RPMI7951 (cell line): ENCODE measurements at places on chromosomes 3 and 15. TPM values are rescaled to one million over a fixed set of nuclear protein-coding genes. Genes with fewer than 3 reads are reported as not detected.

The MAPK6 gene
- 73.9 and 85.9 TPM in 2 replicates for total RNA-seq

The ZNF80 gene
- total RNA-seq, result not detected in 2 replicates

The FETUB gene
- not detected in 2 replicates for total RNA-seq

- DNase-seq, result peak; percentile 57
These were observed 7.0 kb upstream of the BMF start for GRCh38 chr15:40115670-40116093.

GRCh38 chr3:163391407-163392181 is 1686.7 kb downstream of the SI start:
- DNase-seq, result no peak

DNA sequence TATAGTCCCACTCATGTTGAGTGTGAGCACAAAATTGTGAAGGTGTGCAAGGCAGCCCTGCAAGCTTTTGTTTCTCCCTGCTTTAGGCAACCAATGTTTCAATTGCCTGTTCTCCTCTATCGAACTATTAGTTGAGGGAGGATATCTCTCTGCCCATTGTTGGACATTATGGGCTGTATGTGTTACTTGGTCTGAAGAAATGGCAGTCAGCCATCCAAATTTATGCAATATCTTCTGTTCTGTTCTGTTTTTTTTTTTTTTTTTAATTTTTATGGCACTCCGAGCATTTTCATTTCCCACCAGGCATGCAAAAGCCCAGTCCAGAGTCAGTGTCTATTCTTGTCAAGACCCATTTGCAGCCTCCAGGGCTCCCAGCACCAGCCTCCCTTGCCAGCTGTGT is 44.0 kb downstream of the ANAPC13 start:
- no peak for DNase-seq

- no peak for DNase-seq
These were observed 17.5 kb downstream of the ABI3BP start for GRCh38 chr3:100975714-100976113.

DNA sequence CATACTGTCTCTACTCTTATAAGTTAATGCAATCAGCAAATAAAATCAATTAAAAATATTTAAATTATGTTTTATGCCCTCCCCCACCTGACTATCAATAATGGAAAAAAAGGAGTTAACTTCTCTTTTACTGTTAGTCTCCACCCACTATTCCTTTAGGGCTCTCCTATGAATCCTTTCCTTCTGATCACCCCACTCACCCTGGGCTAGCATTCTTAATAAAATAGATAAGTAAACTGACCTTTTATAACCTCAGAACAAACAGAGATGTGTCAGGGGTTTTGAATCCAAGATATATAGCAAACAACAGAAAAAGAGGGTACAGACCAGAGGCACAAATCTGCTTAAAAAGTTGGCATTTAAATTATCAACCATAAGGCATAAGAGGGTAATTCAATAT is 116.1 kb upstream of the PLXND1 start:
- no peak for DNase-seq
